NAMALWA (cell line): ENCODE measurements at places on chromosomes 4 and X.

DNA sequence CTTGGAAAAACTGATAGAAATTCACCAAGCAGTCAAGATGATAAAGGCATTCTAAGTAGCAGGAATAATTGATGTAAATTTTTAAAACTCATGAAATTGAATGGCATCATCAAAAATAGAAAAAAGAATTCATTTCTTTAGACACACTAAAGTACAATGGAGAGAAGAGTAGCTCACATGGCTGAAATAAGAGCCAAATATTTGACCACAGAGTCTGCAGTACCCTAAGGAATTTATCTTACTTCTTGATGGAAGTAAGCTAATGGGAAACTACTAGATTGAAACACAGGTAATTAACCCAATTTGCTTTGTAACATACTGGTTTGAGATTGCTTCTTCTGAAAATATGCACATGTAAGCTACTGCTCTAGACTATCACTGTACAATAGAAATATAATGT lies 70.8 kb upstream of the GPM6A start:
- DNase-seq: no peak

- DNase-seq: no peak
These were observed at the start of gene PDHA2 for GRCh38 chr4:95839891-95840290. Gene PDHA2 (plus strand): TSS chr4:95840093. CDS start chr4:95840151, 58 bp downstream.

GRCh38 chr4:38856524-38857337 lies at the start of gene TLR6:
Gene TLR6 (minus strand): TSS chr4:38856817. CDS start chr4:38829473, 27,344 bp downstream.
- peak; percentile 95 for DNase-seq

DNA sequence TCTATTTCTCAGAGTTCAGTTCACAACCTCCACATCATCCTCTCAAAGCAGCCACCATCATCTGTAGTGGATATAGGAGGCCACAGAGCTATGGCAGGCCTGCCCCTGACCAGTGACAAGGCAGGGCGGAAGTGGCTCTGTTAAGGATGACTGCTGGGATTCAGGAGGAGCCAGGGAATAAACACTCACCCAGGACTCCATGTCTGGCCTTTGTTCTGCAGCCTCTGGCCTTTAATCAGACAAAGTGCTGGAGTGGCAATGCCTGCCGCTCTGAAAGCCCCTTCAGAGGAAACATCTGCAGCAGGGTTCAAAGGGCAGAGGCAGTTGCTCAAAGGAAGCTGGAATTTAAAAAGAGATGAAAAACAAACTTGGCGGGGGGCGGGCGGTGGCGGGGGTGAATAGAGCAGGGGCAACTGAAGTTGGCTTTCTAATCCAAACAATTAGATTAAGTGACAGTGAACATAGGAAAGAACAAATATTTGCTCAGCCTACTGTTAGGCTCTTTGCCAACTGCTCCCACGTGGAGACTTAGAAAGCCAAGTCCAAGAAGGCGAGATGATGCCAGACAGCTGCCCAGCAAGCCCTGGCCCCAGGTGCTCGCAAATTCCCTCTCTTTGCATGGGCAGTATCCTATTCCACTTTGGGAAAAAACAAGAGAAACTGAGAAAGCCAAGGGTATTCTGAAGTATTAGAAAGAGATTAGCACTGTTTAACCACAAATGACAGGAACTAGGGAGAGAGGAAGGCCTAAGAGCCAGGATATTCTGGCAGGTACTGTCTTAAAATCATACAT lies 5.5 kb downstream of the MPP1 start:
- no peak for DNase-seq
